ENCODE measurements at places on chromosomes 1 and 21.

DNA sequence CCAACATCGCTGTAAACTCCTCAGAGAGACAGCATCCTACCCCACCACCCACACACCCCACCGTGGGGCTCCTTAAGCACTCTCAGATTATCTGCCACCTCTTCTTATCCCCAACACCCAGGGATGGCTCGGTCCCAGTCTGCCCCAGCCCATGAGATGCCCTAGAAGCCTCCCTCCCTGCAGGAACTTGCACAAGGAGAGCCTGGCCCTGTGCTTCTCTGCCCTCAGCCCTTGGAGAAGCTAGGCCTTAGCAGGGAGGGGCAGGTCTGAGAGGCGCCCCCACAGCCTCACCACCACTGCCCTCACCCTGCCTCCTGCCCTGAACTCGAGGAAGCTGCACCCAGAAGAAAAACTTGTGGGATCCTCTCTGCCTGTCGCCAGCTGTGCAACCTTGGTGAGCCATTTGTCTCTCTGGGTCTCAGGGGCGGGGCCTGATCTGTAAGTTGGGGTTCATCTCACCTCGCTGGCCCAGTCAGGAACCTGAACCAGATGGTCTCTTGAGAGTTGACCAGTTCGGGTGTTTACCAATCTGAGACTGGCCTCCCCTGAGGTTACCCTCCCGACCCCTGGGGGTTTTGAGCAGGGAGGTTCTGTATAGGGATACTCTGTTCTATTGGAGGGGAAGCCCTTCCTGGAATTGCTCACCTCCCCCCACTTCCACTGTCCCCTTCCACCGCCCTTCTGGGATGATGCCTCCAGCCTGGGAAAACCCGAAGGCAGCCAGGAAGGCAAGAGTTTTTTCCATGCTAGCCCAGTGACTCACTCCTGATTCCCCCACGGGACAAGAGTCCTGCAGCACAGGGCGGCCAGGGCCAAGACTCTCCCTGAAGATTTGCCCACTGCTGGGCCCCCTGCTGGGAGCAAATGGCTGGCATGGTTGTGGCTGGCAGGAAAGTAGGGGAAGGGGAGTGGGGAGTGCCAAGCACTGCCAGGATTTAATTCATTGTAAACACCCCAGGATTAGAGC, at the start of gene S100A3:
Gene S100A3 (minus strand): TSS at position 537 of the 967 bp plus-strand sequence. CDS start 773 bp downstream, outside the sequence.
- DNase-seq, result peak; percentile 94

DNA sequence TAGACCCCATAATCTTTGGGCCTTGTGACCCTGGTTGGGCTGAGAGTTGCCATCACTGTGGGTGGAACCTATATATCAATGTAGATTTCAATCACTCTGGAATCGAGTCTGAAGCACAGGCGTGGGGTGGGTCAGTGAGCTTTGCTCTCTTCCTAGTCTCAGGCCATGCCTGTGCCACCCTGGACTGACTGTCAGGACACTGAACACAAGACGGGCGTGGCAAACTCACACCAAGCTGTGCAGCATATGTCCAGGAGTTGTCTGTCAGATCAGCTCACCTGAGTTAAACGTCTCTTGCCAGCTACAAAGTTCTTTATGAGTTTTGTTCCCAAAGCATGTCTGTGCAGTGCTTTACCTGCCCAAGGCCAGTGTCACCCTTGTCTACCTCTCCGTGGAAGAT, 30.9 kb upstream of the ALPL start:
- DNase-seq, result peak; percentile 28

DNA sequence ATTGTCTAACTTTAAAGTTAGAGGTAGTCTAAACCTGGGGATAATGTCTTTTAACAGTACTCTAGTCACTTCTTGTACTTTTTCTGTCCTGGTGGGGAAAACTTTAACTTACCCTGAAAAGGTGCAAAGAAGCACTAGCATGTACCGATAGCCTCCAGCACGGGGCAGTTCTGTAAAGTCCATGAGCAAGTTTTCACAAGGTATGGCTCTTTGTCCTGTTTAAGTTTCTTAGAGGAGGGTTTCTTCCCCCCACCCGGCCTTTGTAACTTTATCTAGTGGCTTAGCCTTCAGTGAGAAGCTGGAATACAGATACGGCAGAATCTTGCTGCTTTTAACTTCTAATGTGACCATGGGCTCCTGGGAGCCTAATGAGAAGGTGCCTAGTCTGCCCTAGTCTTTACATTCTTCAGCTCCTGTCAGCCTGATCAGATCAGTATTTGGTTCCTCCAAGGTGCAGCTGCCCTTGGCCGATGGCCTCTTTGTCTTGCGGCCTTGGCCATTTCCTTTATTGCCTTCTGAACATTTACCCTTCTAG, 39.8 kb upstream of the CFAP126 start:
- DNase-seq, result no peak

GRCh38 chr1:213989002-213989855, 1.5 kb downstream of the PROX1 start:
- DNase-seq, result peak; percentile 61

DNA sequence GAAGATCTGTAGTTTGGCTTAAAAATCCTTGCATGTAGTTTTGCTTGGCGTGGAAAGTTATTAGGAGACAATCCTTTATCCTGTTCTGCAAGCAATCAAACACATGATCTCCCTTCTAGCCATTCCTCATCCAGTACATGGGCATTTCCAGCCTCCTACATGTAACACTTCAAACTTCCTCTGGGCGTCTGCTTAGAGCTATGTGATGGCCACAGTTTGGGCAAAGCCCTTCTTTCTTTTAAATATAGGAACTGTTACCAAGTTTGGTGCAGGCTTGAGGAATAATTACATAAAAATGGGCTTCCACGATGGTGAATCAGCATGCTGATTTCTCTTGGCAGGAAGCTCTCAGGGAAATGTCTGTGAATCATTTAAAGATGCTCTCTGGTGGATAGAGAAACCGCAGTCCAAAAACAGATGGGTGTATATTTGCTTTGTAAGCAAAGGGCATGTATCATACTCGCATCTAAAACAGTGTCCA, 176.9 kb upstream of the FMN2 start:
- no peak for DNase-seq

- DNase-seq, result no peak
Observed at GRCh38 chr1:11880911-11881748, 22.4 kb upstream of the NPPB start.

DNA sequence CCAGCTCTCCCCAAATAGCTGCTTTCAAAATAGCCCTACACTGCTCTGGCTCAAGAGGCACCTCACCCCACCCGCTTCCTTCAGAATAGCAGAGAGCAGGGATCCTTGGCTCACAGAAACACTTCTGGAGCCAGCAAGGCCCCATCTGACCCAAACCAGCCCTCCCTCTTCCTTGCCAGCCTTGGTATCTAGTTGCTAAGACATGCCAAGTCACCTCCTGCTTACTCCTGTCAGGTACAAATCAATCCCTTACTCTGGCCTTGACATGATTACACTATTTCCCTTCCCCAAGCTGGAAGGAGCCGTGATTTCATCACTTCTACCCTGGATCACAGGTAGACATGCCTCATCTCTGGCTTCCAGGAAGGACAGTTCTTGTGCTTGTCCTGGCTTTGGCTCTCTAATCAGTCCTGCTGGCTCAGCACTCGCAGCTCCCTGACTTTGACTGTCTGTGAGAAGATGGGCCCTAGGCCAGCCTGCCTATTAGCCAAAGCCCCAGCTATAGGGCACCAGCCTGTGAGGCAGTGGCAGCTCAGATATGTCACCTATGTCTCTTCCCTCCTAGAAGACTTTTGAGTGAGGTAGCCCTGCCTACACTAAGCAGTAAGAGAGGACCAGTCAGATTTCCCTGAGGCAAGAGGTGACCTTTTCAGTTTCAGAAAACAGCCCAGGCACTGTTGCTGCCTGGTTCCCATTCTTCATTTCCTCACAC, 8.9 kb upstream of the MUTYH start:
- DNase-seq, result peak; percentile 68

DNA sequence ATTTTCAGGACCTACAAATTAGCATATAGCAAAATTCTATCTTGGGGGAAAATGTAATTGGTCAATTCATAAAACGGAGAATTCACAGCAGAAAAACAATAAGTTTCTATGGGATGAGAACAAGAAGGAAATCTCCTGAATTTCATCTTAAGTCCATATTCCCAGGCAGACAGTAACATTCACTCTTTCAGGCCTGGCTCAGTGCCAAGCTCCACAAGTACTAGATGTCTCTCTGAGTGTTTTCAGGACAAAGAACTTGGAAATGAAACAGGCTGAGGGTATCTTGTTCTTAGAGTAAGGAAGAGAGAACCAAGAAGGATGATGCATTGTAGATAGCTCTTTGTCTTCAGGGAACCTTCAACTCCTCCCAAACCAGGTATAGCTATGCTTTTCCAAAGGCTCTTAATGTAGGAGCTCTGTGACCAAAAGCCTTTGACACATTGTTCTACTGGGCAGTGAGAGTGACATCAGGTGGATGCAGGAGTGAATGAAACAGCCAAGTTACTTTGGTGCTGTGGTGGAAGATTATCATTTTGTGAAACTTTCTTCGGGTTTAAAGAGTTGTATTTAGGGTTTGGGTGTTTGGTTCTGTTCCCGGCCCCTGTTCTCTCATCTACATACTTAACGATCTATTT, 298.3 kb downstream of the GPATCH2 start:
- DNase-seq, result no peak
